ENCODE measurements at places on chromosomes 12 and 14.

DNA sequence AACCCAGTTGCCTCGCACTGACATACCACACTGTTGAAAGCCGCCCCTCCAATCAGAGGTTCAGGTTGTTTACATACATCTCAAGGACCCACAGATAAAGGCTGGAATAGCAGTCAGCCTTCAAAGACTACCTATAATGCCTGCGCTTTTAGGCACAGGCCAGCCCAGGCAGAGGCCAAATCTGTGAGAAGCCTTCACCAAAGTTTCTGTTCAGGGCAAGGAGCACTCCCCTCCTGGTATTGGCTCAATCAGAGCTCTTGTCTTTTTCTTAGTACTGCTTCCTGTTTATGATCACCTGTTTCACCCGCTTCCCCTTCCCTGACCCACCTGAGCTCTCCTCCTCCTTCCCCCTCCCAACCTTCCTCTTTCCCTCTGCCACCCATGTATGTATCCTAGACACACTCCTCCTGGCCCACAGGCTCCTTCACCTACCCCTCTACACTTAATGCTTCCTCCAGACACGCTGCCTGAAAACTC lies 34.8 kb downstream of the DUSP16 start:
- peaks cover 6% of the 10 kb centered on the region for H3K36me3 ChIP-seq
- H3K4me3 ChIP-seq, result no peak overlapping the region
- no peak for DNase-seq

- no peak overlapping the region for H3K4me3 ChIP-seq
- peaks cover 38% of the 10 kb centered on the region for H3K4me1 ChIP-seq
- no peak for DNase-seq
- no peaks in the 10 kb centered on the region for H3K27me3 ChIP-seq
- no peaks in the 10 kb centered on the region for H3K36me3 ChIP-seq
- H3K27ac ChIP-seq, result no peak overlapping the region
These were observed 56.6 kb upstream of the SCN8A start for GRCh38 chr12:51534216-51535074.

GRCh38 chr14:39097159-39097558 lies 5.9 kb downstream of the SEC23A start:
- no peaks in the 10 kb centered on the region for H3K27me3 ChIP-seq
- peaks cover 24% of the 10 kb centered on the region for H3K4me1 ChIP-seq
- no peak for DNase-seq
- H3K4me3 ChIP-seq, result peak overlapping the region; percentile 13
- peaks cover 21% of the 10 kb centered on the region for H3K36me3 ChIP-seq
- peak overlapping the region; percentile 90 for H3K27ac ChIP-seq

DNA sequence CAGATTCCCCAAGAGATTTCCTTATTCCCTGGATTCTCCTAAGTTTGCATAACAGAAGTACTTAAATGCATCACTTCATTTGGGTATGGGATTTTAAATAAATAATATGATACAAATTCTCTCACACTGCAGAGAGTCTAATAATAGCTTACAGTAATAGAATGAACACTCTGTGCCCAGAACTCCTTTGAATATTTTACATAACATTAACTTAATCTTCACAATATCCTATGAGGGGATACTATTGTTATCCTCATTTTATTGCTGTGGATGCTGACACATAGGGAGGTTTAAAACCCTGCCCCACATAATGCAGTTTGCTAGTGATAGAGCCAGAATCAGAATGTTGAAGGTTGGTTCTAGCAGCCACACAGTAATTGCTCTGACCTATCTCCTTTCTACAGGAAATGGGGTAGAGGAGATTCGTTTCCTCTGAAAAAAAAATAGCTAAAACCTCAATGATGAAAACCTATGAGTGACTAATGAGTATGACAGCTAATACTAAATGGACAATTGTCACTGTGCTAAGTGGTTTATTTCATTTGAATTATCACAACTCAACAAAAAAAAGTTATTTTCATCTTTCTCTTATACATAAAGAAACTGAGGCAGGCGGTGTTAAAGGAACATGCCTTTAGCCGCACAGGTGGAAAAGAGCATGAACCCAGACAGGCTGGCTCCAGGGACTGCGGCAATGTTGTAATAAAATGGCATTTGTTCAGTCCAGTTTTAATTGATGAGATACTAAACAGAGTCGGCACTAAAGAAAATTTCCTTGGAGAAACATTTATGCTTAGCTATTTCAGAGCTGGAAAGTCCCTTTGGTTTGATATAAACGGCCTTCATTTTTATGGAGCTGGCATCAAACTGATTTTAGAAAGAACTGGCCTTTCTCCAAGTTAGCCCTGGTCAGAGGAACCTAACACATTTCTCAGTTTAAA lies 880.9 kb downstream of the NRXN3 start:
- no peak overlapping the region for H3K27ac ChIP-seq
- no peak overlapping the region for H3K4me3 ChIP-seq
- peaks cover 8% of the 10 kb centered on the region for H3K4me1 ChIP-seq
- 0 out of 2 replicates have a peak, but pooled peaks cover 2% of the 10 kb centered on the region for H3K36me3 ChIP-seq
- no peak for DNase-seq
- H3K27me3 ChIP-seq, result no peaks in the 10 kb centered on the region

- no peaks in the 10 kb centered on the region for H3K36me3 ChIP-seq
- H3K27me3 ChIP-seq, result peaks cover 38% of the 10 kb centered on the region
- DNase-seq, result no peak
- H3K4me3 ChIP-seq, result no peak overlapping the region
These were observed 318.1 kb upstream of the RTL1 start for GRCh38 chr14:101221549-101222160.

DNA sequence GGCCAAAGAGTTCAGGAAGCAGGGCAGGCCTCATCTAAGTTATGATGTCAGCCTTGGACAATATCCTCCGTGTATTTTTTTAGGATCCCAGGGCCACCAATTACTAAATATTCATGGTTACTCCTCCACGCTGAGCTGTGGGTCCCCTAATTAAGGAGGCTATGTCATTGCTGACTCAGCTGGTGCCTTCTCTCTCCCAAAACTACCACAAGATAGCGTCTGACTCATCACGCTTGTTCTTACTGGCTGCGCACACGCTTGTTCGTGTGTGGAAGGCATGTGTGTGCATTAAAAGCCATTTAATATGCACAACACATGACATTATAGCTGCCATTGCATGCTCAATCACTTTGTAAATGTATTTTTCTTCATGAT lies 78.3 kb downstream of the GSC start:
- H3K4me1 ChIP-seq, result peaks cover 13% of the 10 kb centered on the region
- no peaks in the 10 kb centered on the region for H3K36me3 ChIP-seq
- no peak for DNase-seq
- H3K27ac ChIP-seq, result no peak overlapping the region
- H3K27me3 ChIP-seq, result peaks cover 24% of the 10 kb centered on the region
- H3K4me3 ChIP-seq, result no peak overlapping the region

GRCh38 chr12:131386781-131387180 lies 324.1 kb upstream of the SFSWAP start:
- no peak for DNase-seq
- H3K27ac ChIP-seq, result no peak overlapping the region

- H3K27ac ChIP-seq, result no peak overlapping the region
- peaks cover 26% of the 10 kb centered on the region for H3K4me1 ChIP-seq
- no peaks in the 10 kb centered on the region for H3K27me3 ChIP-seq
- H3K4me3 ChIP-seq, result peak overlapping the region; percentile 45
These were observed 1.9 kb downstream of the HEATR5A start for GRCh38 chr14:31418440-31418839.

DNA sequence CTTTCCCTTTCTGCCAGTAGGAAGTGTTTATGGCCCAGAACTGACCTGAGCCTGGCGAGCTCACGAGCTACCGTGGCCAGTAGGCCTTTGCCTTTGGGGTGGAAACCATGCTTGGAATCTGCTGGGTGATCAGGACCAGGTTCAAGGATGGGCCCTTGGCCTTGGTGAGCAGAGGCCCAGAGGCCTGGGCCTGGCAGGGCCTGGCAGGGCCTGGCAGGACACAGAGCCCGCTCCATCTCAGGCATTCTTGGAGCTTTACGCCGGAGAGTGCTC lies 184.8 kb upstream of the RTL1 start:
- no peak for DNase-seq
- no peaks in the 10 kb centered on the region for H3K36me3 ChIP-seq

DNA sequence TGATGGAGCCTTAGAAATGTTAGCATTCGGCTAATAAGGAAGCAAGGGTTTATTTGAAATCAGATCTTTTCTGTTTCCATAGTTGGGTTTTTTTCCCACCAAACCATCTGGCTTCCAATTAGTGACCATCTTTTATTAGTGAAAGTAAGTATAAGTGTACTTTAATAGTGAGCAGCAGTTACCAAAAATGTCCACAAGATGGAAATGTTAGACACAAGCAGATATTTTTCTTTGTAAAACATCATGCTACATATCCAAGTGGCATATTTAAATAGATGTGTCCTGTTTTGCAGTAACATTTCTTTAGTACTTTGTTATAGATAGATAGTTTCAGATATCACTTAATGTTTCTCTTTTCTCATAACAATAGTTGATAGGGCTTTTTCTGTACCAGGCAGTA lies 28.8 kb downstream of the YEATS4 start:
- H3K4me1 ChIP-seq, result no peaks in the 10 kb centered on the region
- H3K27me3 ChIP-seq, result no peaks in the 10 kb centered on the region
- H3K4me3 ChIP-seq, result no peak overlapping the region
- H3K36me3 ChIP-seq, result peaks cover 20% of the 10 kb centered on the region
- no peak for DNase-seq
- no peak overlapping the region for H3K27ac ChIP-seq

DNA sequence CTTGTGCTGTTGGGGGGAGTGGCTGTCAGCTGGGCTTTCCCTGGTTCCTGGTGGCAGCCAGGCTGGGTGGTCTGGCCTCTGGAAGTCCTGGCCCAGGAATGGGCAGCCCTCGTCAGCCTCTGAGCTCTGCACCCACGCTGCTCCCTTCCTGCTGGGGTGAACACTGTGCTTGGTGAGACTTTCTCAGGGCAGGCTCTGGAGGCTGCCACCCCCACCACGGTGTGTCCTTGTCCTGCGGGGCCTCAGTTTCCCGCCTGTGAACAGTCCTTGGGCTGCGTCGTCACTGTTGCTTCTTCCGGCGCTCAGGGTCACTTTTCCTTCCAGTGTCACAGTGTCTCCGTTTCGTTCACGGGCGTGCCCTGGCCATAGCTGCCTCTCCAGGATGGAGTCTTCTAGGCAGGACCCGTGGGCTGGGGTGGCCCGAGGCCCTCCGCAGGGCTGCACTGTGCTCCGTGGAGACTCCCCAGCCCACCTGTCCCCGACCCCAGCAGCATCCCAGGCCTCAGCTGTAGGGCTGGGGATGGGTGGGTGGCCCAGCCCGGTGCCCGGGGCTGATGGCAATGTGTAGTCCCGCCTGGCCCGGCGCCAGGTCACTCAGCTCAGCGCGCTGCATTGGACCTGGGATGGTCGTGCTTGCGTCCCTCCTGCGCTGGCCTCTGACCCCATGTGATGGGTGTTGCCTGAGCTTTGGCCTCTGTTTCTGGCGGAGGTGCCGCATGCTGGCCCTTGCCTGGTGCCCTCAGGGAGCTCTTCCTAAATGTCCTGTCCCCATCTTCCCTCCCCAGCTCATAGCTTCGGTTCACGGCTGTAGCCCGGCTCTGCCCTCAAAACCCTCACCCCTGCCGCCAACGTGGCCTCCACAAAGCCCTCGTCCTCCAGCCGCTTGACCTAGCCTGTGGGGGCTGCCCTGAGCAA lies 6.8 kb downstream of the KIF26A start:
- no peaks in the 10 kb centered on the region for H3K36me3 ChIP-seq
- H3K4me1 ChIP-seq, result peaks cover 44% of the 10 kb centered on the region
- no peaks in the 10 kb centered on the region for H3K27me3 ChIP-seq
- H3K4me3 ChIP-seq, result no peak overlapping the region
- H3K27ac ChIP-seq, result peak overlapping the region; percentile 43

- H3K27ac ChIP-seq, result no peak overlapping the region
- H3K27me3 ChIP-seq, result no peaks in the 10 kb centered on the region
- H3K4me1 ChIP-seq, result peaks cover 14% of the 10 kb centered on the region
- DNase-seq, result no peak
These were observed 17.5 kb downstream of the MTA1 start for GRCh38 chr14:105436891-105437722.

DNA sequence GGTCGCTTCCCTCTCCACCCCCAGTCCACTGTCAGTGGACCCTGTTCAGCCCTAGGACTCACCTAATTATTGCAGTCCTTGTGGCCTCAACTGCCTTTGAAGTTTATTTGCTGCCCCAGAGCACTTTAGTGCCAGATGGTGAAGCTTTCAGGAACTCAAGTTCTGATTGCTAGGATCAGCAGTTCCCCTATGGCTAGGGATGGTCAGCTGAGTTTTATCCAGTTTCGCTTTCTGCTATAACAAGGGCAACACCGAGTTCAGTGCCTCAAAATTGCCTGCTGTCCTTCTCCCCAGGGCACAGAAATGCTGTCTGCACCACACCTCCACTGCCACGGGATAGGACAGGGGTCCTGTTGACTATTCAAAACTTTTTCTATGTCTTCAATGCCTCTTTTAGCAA lies 295.0 kb downstream of the GPHN start:
- H3K4me1 ChIP-seq, result no peaks in the 10 kb centered on the region
- no peaks in the 10 kb centered on the region for H3K27me3 ChIP-seq
- no peak overlapping the region for H3K4me3 ChIP-seq
- peaks cover 23% of the 10 kb centered on the region for H3K36me3 ChIP-seq
- no peak overlapping the region for H3K27ac ChIP-seq
- DNase-seq, result no peak

GRCh38 chr12:68081561-68081960 lies 78.0 kb downstream of the IFNG start:
- no peak for DNase-seq
- no peak overlapping the region for H3K4me3 ChIP-seq
- peaks cover 28% of the 10 kb centered on the region for H3K36me3 ChIP-seq
- peaks cover 18% of the 10 kb centered on the region for H3K4me1 ChIP-seq
- peaks cover 12% of the 10 kb centered on the region for H3K27me3 ChIP-seq

GRCh38 chr12:3820122-3820521 lies 53.1 kb downstream of the PARP11 start:
- H3K4me3 ChIP-seq, result no peak overlapping the region
- peaks cover 16% of the 10 kb centered on the region for H3K4me1 ChIP-seq
- no peak for DNase-seq

DNA sequence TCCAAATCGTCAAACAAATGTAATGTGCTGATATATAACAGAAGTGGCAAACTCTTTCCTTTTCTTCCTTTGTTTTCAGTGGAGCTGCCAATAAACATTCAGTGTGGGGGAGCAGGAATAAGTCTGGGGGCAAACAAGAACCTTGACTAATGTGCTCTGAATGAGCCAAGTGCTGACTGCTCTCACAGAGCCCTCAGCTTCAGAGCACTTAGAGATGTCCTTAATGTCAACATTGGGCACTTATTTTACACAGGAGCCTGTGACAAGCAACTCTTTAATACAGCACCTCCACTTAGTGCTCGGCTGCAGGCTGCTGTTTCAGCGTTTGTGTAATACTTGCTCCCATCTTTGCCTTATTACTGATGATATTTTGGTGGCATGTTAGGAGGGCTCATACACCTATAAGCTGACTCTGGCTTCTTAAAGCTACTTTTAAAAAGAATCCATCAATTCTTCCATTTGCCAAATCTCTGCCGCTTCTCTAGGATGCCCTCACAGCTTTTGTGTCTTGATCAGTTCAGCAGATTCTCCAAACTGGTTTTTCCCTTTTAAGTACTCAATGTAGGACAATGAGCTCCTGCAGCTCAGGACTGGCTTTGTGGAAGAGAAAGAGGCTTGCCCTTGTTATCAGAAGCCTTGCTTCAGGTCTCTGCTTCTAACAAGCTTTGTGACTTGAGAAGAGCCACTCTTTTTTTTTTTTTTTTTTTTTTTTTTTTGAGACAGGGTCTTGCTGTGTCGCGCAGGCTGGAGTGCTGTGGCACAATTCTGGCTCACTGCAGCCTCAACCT lies 206.6 kb downstream of the MON2 start:
- DNase-seq, result no peak
- no peak overlapping the region for H3K4me3 ChIP-seq
- no peaks in the 10 kb centered on the region for H3K27me3 ChIP-seq
- peaks cover 53% of the 10 kb centered on the region for H3K36me3 ChIP-seq
- peaks cover 21% of the 10 kb centered on the region for H3K4me1 ChIP-seq

GRCh38 chr14:21476523-21476924 lies 235 bp downstream of the RAB2B start:
- peak overlapping the region; percentile 97 for H3K27ac ChIP-seq
- no peaks in the 10 kb centered on the region for H3K27me3 ChIP-seq
- peaks cover 30% of the 10 kb centered on the region for H3K36me3 ChIP-seq
- H3K4me1 ChIP-seq, result peaks cover 12% of the 10 kb centered on the region
- peak; percentile 81 for DNase-seq
- peak overlapping the region; percentile 100 for H3K4me3 ChIP-seq

Data from WTC11 (cell line).